ENCODE measurements at places on chromosomes 2 and 18.

DNA sequence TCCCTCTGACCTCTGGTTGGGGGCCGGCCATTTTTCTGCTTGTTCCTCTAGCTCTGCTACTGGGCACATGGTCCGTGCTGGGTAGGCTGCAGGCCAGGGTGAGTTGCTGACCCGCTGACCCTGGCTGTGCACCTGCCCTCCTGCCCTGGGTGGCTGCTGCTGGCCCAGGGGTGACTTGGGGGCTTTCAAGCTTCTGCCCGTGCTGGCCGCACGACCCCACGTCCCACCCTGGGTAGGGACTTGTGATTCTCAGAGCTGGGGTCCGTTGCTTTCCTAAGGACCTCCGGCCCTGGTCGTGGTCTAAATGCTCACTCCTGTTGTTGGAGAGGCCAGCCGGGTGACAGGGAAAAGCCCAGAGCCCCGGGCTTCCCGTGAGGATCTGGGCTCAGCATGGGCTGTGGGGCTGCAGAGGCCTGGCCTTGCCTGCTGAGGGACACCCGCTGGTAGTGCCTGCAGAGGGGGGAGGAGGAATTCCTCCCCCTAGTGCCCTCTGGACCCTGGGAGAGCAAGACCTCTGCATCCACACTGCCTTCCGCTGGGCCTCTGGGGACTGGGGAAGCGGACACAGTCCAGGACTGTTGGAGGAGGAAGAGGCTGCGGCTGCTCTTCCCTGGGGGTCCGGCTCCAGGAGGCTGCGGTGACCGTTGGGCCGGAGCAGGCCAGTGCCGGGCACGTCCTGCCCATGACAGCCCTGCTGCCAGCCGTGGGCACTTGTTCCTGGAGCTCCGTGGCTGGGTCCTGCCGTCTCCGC, 6.3 kb upstream of the GAL3ST2 start:
- no peak for DNase-seq

DNA sequence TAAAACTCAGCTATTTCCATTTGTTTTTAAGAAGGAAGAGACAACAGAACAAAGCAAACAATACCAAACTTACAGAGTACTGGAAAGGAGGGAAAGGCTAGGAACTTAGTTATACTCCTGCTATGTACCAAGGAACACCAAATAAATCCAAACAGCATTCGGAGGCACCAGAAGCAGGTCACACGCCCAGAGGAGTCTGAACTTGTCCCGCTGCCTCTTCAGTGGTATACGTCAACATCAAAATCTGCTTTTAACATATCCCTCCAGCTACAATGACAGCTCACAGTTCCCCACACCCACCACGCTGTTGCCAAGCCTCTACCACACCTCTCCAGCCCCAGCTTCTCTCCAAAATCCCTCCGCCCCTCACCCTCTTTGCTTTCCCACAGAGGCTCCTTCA, 17.3 kb downstream of the C2orf76 start:
- DNase-seq = no peak

- no peak for DNase-seq
Observed at GRCh38 chr18:2150566-2150965, 420.7 kb downstream of the METTL4 start.

DNA sequence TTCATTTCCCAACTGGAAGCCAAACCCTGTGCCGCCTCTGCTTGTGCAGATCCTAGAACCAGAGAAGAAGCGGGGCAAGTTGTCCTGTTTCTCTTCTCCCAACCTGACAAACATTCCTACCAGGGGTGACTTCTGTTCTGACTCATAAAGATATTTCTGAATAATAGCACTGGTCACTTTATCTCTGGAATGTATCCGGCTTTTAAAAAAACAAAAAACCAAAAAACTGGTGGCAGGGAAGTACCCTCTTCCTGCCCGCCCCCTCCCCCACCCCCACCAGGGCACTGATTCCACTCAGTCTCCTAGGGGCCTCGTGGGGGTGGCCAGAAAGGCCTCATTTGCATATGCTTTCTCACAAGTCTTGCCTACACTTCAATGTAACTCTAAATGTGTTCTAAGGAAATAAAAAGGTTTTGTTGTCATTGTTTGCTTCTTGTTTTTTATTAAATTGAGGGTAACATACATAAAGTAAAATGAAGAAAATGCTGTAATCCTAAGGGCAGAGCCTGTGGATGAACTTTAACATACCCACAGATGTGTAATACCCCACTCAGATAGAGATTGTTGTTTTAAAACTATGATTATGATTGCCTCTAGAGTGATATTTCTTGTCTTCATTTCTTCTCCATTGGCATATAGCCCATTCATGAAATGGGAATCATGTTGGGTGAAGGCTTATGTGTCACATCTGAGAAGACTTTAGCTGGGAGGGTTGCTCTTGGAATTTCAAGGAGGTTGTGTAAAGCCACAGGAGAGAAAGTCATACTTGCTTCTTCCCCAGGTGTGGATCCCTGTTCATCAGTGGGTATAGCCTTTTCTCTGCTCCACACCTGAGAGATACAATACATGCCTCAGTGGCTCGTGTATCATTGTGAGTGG, 5.3 kb upstream of the FOSL2 start:
- no peak for DNase-seq

- DNase-seq = no peak
Observed at GRCh38 chr2:222399038-222399783, 25.1 kb upstream of the SGPP2 start.

DNA sequence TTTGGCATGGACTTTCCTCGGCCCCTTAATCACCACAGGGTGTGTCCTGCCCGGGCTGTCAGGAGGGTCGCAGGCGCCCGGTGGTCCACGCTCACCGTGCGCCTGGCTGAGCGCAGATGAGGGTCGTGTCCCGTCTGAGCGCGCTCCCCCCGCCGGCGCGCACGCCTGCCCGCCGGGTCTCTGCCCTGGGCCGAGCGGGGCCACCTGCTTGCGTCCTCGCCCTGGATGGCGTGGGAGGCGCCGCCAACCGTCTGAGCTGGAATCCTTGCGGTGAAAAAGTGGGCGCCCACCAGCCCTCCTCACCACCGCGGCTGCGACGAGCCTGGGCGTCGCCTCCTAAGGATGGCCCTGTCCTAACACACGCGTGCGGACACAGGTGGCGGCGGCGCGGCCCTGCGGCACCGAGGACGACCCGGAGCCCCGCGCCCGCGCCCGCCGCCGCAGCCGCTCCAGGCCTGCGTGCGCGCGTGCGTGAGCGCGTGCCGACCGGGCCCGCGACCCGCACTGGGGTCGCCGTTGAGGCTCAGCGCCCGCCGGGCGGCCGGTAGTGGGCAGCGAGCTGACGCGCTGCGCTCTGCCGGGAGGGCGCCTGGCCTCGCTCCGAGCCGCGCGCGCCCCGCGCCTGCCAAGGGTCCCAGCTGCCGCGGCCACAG, 126.6 kb downstream of the ARHGEF4 start:
- DNase-seq = no peak

DNA sequence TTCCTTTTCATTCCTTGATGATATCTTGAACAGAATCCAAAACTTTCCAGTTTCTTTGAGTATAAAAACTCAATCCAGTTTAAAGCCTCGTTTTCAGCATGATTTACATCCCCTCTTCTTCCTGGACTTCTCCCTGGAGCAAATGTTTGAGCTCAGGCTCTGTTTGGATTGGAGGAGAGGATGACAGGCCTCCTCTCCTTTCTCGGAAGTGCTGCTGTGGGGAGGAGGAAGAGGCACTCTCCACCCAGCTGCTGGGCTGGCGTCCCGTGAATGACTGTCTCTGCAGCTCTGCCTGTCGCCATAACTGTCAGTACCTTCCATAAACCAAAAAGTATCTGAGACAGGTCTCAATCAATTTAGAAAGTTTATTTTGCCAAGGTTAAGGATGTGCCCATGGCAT, 238.2 kb upstream of the AGAP1 start:
- no peak for DNase-seq

DNA sequence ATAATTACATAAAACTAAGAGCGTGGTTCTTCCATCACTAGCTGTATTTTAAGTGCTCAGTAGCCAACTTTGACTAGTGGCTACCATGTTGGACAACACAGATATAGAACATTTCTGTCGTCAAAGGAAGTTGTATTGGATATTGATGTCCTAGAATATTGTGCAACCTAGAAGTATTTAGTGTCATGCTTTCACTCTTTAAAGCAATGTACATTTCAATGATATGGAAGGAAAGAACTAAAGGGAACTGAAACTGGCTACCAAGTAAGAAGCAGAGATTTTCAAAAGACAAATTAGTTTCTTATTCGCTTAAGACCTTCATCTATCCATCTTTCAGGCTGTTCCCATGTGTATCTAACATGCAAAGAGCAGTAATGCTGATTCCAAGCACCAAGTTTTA, 85.4 kb upstream of the EML6 start:
- DNase-seq = no peak
